ENCODE measurements at places on chromosomes 11 and 22.
A peak's percentile ranks its signal among the peaks of the same experiment; 100 is the strongest.

- no peak for DNase-seq
Observed at GRCh38 chr11:61256710-61257482, 15.9 kb downstream of the PGA5 start.

- no peak for DNase-seq
Observed at GRCh38 chr22:37244114-37244921, at the start of gene RAC2. Gene RAC2, minus strand, starts transcription at chr22:37244269. Its CDS starts 121 bp downstream, at chr22:37244148.

- peak; percentile 61 for DNase-seq
Observed at GRCh38 chr11:47271961-47272661, 2.2 kb downstream of the MADD start.

GRCh38 chr11:122756417-122756816 is 81.9 kb upstream of the CRTAM start:
- no peak for DNase-seq

- DNase-seq: no peak
Observed at GRCh38 chr22:42766860-42767259, 46.2 kb upstream of the A4GALT start.

- DNase-seq: no peak
Observed at GRCh38 chr11:3214420-3214699, 4.3 kb downstream of the MRGPRG start.

GRCh38 chr11:130381317-130381716 is 47.1 kb downstream of the ADAMTS8 start:
- no peak for DNase-seq

- no peak for DNase-seq
Observed at GRCh38 chr22:39966470-39966869, 6.3 kb downstream of the TMA7B start.

Measured in NCI-H1105 (cell line).